ENCODE measurements at places on chromosomes 2 and 18.
A peak's percentile ranks its signal among the peaks of the same experiment; 100 is the strongest.

DNA sequence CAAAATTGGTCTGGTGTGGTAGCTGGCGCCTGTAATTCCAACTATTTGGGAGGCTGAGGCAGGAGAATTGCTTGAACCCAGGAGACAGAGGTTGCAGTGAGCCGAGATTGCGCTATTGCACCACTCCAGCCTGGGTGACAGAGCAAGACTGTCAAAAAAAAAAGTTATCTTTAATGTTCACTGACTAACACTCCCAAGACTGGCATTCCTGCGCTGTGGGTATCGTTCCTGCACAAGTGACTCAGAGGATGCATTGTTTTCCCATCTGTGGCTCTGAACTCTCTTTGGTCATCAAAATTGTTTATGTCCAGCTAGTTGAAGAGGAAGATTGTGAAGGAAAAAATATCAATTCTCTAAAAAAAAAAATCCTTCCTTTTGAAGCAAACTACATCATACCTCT, 539.0 kb downstream of the SOX11 start:
- DNase-seq, result no peak

DNA sequence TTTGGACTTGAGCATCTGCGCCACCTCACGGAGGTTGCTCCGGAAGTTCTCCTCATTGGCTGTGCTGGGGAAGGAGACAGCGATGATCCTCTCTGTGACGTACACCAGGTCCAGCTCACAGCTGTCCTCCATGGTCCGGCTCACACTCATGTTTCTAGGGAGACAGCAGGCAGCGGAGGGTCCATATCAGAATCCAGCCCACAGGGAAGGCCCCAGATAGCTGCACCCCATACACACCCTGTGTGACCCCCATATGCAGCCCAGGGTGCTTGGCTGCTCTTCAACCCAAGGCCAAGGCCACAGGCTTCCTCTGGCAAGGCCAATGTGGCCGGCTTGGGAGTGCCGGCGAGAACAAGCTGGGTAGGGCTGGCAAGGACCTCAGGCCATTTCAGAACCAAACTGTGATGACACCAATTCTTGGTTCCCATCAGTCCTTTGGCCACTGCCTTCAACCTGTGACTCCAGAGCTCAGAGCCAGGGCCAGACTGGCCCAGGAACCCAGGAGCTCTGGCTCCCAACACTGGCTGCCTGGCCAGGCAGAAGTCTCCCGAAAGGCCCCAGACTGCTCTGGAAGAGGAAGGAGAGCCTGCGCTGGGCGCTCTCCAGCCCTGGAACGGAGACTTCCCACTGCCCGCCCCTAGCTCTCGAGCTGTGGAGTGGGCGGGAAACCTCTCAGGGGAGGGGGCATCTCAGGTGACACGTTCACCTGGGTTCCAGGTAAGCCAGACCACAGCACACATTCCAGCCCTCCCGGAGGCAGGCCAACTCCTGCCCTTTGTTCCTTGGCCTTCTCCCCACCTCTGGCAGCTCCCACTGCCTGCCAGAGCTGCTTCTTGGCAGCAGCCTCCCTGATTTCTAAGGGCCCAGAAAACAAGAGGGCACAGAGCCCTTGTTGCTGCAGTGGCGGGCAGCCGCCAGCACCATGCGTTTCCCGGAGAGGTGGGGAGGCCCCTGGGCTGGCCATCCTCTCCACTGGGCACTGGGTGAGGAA, 104.7 kb downstream of the TNS1 start:
- DNase-seq, result no peak

- no peak for DNase-seq
Observed at GRCh38 chr18:9615280-9615797, 980 bp upstream of the PPP4R1 start.

DNA sequence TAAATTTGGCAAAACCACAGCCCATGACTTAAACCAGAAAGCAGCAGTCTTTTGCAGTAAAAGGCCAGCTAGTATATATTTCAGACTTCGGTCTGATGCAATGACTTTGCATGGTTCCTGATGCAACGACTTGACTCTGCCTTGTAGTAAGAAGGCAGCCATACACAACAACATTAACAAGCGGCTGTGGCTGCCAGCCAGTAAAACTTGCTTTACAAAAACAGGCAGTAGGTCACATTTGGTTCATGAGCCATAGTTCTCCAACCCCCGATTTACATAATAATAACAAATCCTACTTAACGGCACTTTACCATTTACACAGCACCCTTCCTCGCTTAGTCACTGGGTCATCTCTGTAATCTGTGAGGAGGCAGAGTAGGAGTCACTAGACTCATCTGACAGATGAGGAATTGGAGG, 410.3 kb downstream of the LRATD1 start:
- DNase-seq, result peak; percentile 15

DNA sequence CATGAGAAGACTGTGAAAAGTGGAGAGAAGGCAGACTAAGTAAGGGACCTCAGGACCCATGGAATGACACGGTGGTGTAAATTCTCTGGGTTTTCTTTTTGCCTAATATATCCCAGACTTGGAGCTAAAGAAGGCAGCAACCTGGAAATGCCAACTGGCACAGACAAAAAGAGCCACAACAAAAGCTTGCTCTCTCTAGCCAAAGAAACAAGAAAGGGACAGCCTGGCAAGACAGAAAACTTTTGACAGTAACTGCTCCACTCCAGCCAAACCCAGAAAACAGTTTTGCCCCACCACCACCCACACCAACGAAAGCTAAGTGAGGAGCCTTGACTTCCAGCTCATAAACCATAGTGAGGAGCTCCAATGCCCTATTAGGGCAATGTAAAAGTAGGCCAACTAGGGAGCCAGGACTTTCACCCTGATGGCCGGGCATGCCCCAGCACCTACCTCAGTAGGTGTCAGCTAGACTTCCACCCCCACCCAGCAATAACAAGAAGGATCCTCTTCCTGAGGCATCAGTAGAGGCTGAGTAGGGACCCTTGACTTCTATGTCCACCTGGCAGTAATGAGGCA, 35.5 kb downstream of the PELI1 start:
- DNase-seq, result no peak

All from tongue (tissue), 3 donors.